Osteocyte (in vitro differentiated cells): ENCODE measurements at places on chromosomes 11 and 22. TPM values are rescaled to one million over a fixed set of nuclear protein-coding genes. Genes with fewer than 3 reads are reported as not detected.

- DNase-seq, result no peak
Measured at GRCh38 chr22:19055801-19056200, 66.4 kb downstream of the DGCR2 start.

DNA sequence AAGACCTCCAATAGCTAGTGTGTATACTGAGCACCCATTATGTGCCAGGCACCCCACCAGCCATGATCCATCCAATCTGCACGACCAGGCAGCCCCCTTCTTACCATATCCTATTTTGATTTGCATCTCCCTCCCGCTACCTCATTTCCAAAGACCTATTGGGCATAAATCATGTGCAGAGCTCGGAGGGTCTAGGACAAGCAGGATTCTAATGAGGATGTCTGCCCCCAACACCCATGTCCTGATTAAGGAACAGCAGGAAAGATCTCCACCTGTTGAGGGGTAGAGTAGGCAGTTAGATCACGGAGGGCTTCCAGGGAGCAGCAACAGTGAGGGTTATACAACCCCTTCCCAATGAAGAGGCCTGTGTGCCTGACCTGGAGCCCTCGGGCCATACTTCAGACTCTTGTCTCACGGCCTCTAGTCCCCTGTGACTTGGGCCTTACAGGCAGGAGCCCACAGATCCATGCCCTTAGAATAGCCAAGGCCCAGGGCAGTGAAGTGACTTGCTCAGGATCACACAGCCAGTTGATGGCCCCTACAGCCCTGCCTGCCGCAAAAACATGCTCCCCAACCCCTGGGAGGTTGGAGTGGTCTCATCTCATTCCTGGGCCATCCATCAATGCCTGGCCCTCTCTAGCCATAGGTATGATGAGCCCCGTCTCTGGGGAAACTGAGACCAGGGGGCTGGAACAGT lies 3.5 kb downstream of the RAB3IL1 start:
- no peak for DNase-seq

DNA sequence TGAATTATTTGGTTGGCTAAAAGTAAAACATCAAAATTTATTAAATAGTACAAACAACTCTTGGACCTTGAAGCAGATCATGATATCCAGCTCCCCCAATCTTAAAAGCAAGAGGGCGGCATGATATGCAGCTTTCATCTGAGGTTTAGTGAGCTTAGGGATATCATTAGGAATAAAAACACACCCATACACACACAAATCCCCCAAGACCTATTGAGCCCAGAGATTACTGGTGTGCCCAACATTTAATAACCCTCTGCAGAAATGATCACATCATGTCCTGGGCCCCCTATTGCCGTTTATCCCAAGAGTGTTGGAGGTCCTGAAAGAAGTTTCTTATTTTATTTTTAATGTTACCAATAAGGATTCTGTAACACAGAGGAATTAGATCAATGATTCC lies at the start of gene OR8D1:
Gene OR8D1 (minus strand): TSS at position 101 of the 400 bp plus-strand sequence. CDS start 3,183 bp downstream, outside the sequence.
- no peak for DNase-seq

The ANO5 gene
- not detected in 2 replicates for total RNA-seq
